Small intestine (tissue), 16 donors: ENCODE measurements at places on chromosomes 7 and 10. TPM values are rescaled to one million over a fixed set of nuclear protein-coding genes. Genes with fewer than 3 reads are reported as not detected.

DNA sequence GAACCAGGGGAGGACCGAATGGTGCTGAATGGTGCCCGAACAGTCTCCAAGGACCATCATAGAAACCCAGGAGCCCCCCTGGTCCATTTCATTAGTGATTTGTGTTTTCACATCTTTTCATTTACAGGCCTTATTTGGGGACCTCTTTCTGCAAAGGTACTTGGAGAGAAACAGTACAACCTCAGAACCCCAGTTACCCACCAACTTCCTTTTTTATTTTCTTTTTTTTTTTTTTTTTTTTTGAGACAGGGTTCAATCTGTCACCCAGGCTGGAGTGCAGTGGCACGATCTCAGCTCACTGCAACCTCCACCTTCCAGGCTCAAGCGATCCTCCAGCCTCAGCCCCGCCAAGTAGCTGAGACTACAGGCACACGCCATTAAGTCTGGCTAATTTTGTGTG, 13.0 kb upstream of the ELN start:
- no peak overlapping the region for H3K4me3 ChIP-seq
- no peaks in the 10 kb centered on the region for H3K4me1 ChIP-seq
- DNase-seq = no peak
- no peak overlapping the region for H3K27ac ChIP-seq
- H3K27me3 ChIP-seq = no peaks in the 10 kb centered on the region
- H3K36me3 ChIP-seq = no peaks in the 10 kb centered on the region

DNA sequence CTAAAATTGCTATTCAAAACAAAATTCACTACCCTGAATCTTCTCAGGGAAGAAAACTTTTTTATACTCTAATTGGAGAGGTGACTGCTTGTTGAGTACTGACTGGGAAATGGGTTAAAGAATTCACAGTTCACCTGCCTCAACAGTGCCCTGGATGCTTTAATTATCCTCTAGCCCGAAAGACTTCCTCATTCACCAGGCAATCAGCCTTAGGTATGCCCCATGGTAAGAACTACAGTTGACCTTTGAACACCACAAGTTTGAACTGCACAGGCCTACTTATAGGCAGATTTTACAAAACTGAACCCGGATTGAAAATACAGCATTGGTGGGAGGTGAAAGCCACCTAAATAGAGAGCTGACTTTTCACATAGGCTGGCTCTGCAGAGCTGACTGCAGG, 175.3 kb downstream of the ELAPOR2 start:
- peaks cover 2% of the 10 kb centered on the region for H3K36me3 ChIP-seq
- no peaks in the 10 kb centered on the region for H3K27me3 ChIP-seq
- peak; percentile 11 for DNase-seq
- peak overlapping the region; percentile 15 for H3K4me3 ChIP-seq

DNA sequence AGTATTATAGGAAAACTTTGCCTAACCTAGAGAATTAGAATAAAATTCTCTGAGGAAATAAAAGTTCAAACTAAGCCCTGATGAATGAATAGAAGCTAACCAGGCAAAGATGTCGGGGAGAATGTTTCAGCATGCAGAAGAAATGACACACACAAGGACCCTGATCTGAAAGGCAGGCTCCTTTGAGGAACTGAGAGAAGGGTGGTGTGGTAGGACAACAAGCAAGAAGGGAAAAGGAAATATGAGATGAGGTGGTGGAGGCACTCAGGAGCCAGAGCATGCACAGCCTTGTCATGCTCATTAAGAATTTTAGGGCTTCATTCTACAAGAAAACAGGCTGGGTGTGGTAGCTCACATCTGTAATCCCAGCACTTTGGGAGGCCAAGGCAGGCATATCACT, 90.6 kb downstream of the ARHGAP12 start:
- DNase-seq = no peak
- H3K4me3 ChIP-seq = no peak overlapping the region

DNA sequence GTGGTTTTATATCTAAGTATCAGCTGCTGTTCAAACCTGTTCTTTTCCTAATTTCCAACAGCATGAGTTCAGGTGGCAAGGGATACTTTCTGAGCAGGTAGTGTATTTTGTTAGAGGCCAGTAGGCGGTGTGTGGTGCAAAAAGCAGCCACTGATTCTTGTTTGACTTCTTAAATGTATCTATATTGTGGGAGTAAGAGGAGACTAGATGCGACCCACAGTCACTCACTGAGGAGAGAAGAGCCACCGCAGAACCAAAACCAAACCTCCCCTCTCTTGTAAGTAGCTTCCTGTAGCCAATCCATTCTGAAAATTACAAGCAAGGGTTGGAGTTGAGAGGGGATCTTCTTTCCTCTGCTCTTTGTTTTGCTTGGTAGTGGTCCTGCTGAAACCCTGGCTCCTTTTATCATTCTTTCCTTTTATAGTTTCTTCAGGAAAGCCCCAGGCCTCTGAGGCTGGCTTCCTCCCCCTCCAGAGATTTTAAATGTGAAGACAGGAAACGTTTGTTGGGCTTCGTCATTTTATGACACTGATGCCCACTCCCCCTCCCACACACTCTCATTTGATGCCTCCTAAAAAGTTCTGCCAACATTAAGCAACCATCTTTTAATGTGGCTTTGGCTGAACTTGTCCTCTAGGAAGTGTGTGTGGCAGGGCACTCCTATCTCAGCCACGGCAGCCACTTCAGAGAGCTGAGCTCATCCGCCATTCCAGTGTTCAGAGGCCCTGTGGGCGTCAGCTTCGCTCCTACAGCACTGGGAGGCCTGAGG, 566.0 kb downstream of the SUGCT start:
- H3K36me3 ChIP-seq = no peaks in the 10 kb centered on the region
- no peak overlapping the region for H3K4me3 ChIP-seq
- H3K27ac ChIP-seq = no peak overlapping the region
- DNase-seq = no peak
- no peaks in the 10 kb centered on the region for H3K4me1 ChIP-seq

DNA sequence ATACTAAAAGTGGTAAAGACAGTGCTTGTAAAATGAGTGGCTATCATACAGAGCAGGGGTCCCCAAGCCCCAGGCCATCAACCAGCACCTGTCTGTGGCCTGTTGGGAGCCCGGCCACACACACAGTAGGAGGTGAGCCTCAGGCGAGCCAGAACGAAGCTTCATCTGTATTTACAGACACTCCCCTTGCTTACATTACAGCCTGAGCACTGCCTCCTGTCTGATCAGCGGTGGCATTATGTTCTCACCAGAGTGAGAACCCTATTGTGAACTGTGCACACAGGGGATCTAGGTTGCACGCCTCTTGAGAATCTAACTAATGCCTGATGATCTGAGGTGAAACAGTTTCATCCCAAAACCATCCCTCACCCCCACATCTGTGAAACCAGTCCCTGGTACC, 58.7 kb downstream of the ITGA8 start:
- H3K27ac ChIP-seq = no peak overlapping the region
- no peak overlapping the region for H3K4me3 ChIP-seq
- no peaks in the 10 kb centered on the region for H3K4me1 ChIP-seq

- no peaks in the 10 kb centered on the region for H3K36me3 ChIP-seq
- no peak overlapping the region for H3K27ac ChIP-seq
- H3K4me1 ChIP-seq = peaks cover 30% of the 10 kb centered on the region
- H3K27me3 ChIP-seq = no peaks in the 10 kb centered on the region
These were observed 8.2 kb downstream of the MYOF start for GRCh38 chr10:93473804-93474472.

- no peak overlapping the region for H3K27ac ChIP-seq
- no peaks in the 10 kb centered on the region for H3K4me1 ChIP-seq
- H3K27me3 ChIP-seq = no peaks in the 10 kb centered on the region
- H3K4me3 ChIP-seq = no peak overlapping the region
These were observed 358.8 kb downstream of the CALN1 start for GRCh38 chr7:72053292-72053691.

- no peak overlapping the region for H3K27ac ChIP-seq
- H3K27me3 ChIP-seq = no peaks in the 10 kb centered on the region
- no peak for DNase-seq
These were observed 90.6 kb downstream of the CYP51A1 start for GRCh38 chr7:92043637-92044036.

DNA sequence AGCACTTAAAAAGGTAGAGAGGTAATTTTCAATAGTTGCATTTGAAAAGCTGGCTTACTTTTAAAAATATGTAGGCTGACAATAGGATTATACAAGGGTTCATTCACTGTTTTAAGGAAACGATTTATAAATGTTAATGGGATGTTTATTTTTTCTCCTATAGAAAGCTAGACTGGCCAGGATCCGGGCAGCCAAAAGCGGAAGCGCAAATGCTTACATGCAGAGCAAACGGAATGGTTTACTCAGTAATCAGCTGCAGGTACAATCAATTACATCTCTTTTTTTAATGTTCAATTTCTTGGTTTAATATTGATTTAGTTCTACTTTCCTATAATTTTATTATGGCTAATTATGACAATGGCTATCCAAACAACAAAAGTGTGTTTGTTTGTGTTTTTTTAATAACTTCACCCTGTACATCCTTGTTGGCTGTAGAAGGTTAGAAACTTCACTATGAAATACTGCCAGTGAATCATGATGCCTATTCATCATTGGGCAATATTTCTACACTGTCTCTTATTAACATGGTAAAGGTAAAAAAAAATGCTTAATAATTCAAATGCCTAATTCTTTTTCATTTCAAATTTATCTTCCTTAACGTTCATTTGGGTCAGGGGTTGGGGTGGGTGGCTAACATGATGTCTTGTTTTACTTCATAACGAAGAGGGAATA, 116.4 kb downstream of the TSPAN12 start:
- no peaks in the 10 kb centered on the region for H3K27me3 ChIP-seq
- H3K36me3 ChIP-seq = no peaks in the 10 kb centered on the region

- peaks cover under 1% of the 10 kb centered on the region for H3K4me1 ChIP-seq
- no peak for DNase-seq
- H3K4me3 ChIP-seq = no peak overlapping the region
- peak overlapping the region; percentile 21 for H3K27ac ChIP-seq
- no peaks in the 10 kb centered on the region for H3K27me3 ChIP-seq
These were observed 8.0 kb upstream of the CELF2 start for GRCh38 chr10:11009471-11010308.

- no peak for DNase-seq
- no peaks in the 10 kb centered on the region for H3K36me3 ChIP-seq
- H3K27me3 ChIP-seq = no peaks in the 10 kb centered on the region
- H3K4me1 ChIP-seq = peaks cover 2% of the 10 kb centered on the region
- H3K4me3 ChIP-seq = no peak overlapping the region
- H3K27ac ChIP-seq = no peak overlapping the region
These were observed 47.6 kb upstream of the ANKRD1 start for GRCh38 chr10:90968328-90969081.

GRCh38 chr10:68576118-68576517, 16.0 kb downstream of the TET1 start:
- H3K4me1 ChIP-seq = no peaks in the 10 kb centered on the region
- no peak overlapping the region for H3K4me3 ChIP-seq
- H3K36me3 ChIP-seq = peaks cover 7% of the 10 kb centered on the region
- no peaks in the 10 kb centered on the region for H3K27me3 ChIP-seq
- H3K27ac ChIP-seq = no peak overlapping the region

- H3K4me3 ChIP-seq = no peak overlapping the region
- H3K4me1 ChIP-seq = peaks cover 22% of the 10 kb centered on the region
- peak; percentile 85 for DNase-seq
- H3K36me3 ChIP-seq = no peaks in the 10 kb centered on the region
- no peaks in the 10 kb centered on the region for H3K27me3 ChIP-seq
These were observed 154.9 kb upstream of the ITGB1 start for GRCh38 chr10:33112831-33113455.

DNA sequence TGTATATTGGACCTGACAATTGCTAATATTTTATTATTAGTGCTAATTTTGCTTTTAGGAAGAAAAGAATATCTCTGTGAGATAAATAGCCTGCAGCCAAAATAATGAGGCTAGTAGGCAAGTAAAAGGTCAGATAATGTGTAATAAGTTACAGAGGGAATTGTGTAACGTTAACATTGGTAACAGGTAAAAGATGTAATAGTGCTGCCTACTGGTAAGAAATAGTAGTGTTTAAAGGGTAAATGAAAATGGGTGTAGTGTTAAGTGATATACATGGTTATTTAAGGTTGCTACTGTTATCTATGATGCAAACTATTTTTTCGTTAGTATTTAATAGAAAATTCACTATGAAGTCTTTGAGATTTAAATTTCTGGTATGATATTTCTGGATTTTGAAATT, 9.2 kb upstream of the FOXP2 start:
- H3K36me3 ChIP-seq = no peaks in the 10 kb centered on the region
- no peak overlapping the region for H3K4me3 ChIP-seq
- H3K27me3 ChIP-seq = no peaks in the 10 kb centered on the region
- H3K27ac ChIP-seq = no peak overlapping the region

Gene MPLKIP
- polyA plus RNA-seq = 36.2 TPM

Gene MYPN
- polyA plus RNA-seq = 0.01 TPM

Gene ADCYAP1R1
- polyA plus RNA-seq = under 0.01 TPM

Gene NCF1
- polyA plus RNA-seq = 7.0 TPM

Gene OR2A1
- not detected for polyA plus RNA-seq

Gene NPFFR1
- not detected for polyA plus RNA-seq

Gene SLC16A9
- 2.4 TPM for polyA plus RNA-seq

Gene SPDYE2B
- not detected for polyA plus RNA-seq

Gene UCMA
- polyA plus RNA-seq = not detected

Gene ADAM12
- polyA plus RNA-seq = not detected

Gene FLNC
- 8.1 TPM for polyA plus RNA-seq
